CD4-positive, alpha-beta T cell treated with Interleukin-12 subunit alpha and Interleukin-12 subunit beta, for 1 hour (primary cell): ENCODE measurements at places on chromosomes 5 and 9.

DNA sequence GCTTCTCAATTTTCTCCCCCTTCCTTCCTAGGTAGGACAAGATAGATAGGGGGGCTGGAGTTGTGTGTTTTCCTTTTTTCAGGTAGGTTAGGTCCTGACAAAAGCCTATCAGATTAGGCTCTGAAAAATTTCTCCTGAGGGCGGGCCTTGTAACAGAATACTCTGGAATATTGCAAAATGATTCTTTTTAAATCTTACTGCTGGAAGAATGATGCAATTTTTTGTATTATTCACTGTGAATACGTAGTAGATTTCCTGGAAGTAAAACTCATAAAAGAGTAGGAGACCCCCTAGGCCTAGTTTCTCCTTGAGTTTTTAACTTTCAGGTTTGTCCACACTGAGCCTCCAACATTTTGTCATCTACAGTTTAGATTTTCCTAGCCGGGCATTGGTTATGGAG, 1701.8 kb downstream of the EFNA5 start:
- DNase-seq = no peak

DNA sequence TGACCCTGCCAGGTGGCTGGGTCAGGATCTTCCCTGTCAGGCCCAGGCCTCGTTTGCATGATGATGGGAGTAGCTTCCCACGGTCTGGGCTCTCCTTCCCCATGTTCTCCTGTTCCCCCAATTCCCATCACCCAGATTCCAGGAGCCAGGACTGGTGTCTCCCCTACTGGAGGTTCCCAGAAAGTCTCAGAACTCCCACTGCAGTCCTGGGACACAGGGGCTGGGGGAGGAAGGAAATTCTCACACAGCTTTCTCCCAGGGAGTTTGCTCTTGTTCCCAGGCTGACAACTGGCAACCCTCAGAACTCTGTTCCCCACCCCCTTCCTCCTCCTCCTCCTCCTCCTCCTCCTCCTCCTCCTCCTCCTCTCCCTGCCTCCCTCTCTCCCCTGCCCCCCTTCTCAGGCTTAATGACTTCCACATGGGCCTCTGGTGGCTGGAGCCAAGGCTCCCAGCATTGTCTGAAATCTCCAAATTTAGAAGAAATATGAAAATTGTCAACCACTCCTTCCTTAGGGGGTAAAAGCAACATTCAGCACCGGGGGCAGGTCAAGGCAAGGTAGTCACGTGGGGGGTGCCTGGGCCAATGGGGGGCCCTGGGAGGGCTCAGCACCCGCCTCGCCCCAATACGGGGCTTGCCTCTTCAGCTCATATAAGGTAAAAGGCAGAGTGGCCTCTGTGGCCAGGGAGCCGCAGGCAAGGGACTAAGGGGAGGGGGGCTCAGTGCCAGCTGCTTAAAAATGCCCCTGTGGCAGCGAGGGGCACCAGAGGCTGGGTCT, 27.3 kb upstream of the IL17B start:
- no peak for DNase-seq

GRCh38 chr9:114055894-114056293, 22.2 kb downstream of the AMBP start:
- no peak for DNase-seq

DNA sequence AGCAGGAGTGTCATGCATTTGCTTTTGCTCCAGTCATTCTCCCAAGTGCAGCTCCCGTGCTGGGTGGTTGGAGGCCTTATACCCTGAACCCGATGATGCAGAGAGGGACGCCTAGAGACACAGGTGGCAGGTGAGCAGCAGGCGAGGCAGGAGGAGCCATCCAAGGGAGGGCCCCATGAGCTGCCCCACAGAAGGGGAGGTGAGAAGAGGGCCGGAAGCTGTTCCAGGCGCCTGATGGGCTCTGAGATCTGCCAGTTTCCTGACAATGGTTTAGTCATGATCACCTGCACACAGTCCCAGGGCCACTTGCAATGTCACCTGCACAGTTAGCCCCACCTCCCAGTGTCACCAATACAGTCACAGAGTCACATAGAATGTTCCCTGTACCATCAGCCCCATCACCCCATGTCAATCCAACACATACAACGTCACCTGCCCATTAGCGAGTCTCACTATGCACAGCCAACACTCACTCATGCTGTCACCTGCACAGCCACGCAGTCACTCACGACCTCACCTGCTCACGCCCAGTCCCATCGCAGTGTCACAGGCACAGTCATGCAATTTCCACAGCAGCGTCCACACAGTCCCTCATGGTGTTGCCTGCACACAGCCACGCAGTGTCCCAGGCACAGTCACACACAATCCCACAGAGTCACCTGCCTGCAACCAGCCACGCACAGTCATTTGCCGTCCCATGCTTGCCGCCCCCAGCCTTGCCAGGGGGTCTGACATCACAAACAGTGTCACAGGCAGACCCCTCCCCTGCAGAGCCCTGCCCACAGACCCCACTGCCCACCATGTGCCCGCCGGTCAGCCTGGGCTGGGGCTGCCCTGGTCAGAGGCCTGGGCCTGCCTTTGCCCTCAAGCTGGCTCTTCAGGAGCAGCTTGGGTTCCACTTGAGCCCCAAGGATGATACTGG, 113.4 kb downstream of the LHX2 start:
- DNase-seq = no peak

DNA sequence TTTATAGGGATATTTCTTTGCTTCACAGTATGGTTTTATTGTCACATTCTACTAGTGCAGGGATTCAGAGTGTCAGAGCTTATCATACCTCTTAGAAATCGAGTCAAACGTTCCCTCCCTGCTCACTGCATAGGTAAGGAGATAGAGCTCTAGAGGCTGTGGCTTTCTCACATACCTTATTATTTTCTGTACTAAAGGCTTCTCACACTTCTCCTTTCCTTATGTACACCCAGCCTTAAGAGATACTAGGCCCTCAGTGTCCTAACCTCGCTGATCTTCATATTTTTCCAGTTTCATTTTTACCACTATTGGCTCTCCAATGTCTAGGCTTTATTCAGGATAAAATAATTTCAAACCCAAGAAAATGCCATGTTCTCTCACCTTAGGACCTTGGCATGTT, 297.3 kb upstream of the RIOK2 start:
- DNase-seq = no peak

- DNase-seq = no peak
Measured at GRCh38 chr5:19258686-19259085, 729.3 kb downstream of the CDH18 start.

DNA sequence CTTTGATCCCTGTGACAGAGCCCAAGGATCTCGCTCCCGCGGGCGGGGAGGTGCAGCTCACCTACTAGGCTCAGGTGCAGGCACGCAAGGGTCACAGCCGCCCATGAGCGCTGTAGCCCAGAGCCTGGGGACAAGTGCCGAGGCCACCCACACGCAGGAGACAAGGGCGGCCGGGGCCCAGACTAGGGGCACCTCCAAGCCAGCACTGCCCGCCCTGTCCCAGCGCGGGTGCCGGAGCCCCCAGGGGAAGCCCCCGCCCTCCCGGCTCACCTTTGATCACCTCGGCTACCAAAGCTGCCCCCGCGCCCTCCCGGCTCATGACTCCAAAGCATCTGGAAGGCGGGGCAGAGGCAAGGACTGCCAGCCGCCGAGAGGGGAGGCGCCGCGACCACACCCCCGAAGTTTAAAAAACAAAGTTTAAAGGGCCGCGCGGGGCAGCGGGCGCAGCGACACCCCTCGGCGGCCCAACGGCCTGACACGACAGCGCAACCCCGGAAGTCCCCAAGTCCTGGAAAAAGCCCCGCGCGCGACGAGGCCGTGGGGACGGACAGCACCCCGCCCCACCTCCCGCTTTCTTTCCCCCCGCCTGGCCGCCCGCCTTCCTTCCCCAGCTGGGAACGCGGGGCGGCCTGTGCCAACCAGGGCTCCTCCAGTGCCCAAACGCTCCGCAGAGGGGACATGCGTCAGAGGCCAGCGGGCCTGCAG, 53.0 kb downstream of the CDC14B start:
- DNase-seq = peak; percentile 85

GRCh38 chr5:10702040-10702629, 58.9 kb downstream of the DAP start:
- DNase-seq = no peak

- no peak for DNase-seq
Measured at GRCh38 chr5:167916261-167916691, 375.2 kb upstream of the WWC1 start.

DNA sequence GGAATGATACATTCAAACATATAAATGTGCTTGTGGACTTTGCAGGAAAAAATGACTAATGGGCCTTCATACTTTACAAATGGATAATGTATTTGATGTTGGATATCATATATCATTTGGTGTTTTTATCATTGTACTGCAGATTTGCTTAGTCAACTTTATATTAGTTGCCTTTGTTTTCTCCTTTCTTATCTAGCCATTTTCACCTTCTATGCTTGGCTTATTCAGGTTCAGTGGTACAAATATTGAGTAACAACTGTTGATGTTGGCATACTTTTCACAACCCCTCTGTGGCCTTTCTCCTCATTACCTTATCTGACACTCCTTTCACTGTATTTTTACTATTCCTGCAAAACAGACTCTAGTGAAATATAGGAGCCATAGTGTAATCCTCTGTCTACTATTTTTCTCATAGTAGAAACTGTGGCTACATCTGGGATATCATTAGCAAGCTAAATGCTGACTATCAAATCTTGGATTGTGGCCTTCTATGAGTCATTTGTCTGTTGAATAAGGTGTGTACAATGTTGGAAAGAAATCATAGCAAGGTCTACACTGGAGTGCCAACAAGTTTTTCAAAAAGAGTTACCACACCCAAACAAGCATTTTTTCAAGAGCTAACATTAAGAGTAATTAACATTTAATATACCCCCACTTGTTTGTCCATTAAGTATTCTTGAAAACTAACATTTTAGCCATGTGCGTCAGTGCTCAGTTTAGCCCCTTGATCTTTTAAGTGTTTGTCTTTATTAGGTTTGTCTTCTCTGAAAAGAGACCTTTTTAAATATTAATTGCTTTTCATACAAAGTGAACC, 330.1 kb downstream of the ADGRV1 start:
- DNase-seq = no peak

DNA sequence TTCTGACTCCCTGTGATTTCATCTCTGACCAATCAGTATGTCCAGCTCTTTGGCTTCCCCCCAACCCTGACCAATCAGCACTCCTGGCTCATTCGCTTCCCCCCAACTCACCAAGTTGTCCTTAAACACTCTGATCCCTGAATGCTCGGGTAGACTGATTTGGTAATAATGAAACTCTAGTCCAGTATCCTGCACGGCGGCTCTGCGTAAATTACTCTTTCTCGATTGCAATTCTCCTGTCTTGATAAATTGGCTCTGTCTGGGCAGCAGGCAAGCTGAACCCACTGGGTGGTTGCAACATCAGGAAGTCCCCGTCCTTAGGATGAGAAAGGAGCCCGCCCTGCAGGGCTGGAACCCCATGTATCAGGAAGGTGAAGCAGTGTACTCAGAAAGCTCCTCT, 10.4 kb downstream of the FCN2 start:
- DNase-seq = no peak

- DNase-seq = no peak
Measured at GRCh38 chr9:14511452-14511851, 181.8 kb downstream of the ZDHHC21 start.

DNA sequence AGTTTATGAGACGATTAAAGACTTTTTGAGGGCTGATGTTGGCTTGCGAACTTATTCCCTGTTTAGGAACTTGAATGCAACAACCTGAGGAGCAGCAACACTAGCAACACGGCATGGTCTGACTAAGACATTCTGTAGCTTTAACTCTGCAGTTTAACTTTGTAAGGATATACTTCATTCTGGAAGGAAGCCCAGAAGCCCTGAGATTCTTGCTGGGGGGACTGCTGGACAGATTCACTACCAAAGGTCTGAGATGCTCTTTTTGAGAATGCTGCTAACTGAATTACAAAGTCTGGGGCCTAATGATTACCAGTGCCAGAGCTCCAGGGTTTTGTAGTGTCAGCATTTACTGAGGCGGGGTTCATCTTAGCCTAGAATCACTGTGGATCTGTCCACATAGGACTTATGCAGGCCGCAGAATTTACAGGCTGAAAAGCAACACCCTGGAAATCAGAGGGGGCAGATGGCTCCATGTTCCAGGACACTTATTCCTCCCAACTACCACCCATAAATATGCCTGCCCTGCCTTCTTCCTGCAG, 537.1 kb upstream of the CDH18 start:
- DNase-seq = no peak

DNA sequence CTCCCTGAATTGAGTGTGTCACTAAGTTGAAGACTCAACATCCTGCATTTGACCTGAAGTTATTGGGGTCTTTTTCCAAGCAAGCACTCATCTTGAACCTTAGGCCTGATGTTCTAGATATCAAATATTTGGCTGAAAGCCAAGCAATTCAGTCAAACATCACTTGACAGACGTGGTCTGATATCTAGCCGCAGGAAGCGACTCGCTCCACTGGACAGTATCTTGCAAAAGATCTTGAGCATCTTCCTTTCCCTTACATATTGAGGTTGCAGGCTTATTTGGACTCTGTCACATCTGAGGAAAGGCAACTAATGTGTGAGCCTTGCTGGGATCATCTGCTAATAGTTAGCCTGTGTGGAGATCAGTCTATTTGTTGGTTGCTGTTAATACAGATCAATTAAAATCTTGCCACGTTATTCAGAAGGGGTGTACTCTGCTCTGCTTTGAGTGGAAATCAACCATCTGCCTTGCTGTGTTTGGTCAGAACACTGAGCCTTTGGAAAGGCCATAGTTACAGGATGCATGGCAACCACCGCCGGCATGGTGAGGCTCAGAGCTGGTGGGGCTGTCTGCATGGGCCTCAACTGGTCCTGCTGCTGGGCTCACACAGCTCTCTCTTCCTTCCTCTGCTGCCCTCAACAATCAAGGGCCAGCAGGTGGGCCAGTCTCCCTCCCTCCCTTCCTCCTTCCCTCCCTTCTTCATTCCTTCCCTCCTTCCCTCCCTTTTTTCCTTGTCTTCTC, 166.9 kb upstream of the KLF9 start:
- no peak for DNase-seq

DNA sequence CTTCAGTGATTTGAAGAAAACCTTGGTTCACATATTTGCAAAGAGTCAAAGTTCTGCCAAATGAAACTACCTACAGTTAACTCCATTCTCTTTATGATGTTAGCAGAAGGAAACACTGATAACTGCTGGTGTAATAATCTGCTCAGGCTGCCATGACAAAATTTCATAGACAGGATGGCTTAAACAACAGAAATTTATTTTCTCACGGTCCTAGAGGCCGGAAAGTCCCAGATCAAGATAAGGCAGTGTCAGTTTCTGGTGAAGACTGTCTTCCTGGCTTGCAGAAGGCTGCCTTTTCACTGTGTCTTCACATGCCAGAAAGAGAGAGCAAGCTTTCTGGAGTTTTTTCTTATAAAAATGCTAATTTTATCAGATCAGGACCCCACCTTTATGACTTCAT, 102.4 kb upstream of the PARP8 start:
- DNase-seq = peak; percentile 52

DNA sequence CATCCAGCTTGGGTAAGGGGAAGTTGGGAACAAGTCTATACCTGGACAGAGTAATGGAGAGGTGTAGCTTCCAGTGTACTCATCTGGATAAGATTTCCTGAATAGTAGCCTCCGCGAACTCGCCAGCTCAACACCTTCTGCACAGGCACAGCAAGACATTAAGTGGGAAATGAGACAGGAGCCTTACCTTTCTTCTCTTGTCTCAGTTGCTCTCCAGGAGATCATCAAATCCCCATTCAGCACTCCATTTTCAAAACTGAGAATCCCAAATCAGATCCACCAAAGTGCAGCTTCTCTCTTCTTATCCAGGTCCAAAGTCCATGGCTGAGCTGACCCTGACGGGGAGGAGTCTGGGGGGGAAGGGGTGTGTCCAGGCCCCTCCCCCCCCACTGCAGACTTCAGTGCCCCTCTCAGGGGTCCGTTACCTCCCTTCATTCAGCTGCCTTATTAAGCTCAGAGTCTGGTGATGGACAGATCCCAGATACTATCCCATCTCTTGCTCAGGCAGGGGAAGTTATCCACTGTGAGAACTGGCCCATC, 5.9 kb upstream of the MGAT1 start:
- DNase-seq = no peak

- no peak for DNase-seq
Measured at GRCh38 chr5:134406390-134406789, 5.3 kb downstream of the CDKN2AIPNL start.
